ENCODE measurements at places on chromosomes 5 and 9.

DNA sequence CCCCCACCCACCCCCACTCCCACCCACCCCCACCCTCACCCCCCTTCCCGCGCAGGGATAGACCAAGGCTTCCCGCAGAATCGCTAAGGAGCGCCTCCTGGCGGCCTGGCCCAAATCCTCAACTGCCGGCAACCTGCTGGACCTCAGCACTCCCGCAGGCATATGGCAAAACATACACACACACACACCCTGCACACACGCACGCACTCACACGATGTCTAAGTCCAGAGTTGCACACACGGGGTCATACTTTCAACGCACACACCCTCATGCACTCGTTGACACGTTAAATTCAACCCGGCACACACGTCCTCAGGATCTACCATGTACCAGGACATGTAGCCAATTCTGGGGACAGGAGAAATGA, 1.7 kb downstream of the CPLX2 start:
- peak; percentile 40 for DNase-seq

DNA sequence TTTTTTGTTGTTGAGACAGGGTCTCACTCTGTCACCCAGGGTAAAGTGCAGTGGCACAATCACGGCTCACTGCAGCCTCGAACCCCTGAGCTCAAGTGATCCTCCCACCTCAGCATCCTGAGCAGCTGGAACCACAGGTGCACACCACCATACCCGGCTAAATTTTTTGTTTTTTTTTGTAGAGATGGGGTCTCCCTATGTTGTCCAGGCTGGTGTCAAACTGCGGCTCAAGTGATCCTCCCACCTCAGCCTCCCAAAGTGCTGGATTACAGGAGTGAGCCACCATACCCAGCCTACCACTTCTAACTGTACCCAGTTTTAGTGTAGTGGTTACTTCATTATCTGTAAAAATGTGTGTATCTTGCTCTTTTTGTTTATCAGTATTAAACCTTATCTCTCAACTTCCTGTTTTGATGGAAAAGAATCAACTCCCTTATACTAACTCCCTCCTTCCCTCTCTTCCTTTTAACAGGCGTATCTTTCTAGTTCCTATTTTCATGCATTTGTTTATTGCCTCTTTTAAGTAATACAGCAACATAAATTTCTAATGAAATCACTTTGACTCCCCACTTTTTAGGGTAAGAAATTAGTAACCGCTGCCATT, 33.1 kb downstream of the GRAMD2B start:
- no peak for DNase-seq

DNA sequence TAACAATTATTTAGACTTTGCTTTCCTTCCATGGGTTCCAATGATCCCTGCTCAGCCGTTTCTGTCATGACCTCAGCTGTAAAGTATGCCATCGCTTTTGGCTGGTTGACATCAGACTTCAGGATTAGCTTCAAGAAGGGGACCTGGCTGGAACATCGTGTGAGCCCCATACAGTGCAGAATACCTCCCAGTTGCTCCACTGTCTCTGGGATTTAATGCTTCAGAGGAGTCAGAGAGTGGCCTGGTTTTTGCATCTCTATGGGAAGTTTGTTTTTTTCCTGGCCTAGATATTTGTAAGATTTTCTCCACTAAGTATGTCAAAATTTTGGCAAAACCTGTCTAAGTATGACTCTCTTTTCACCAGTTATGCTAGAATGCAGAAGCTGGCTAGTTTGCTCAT, 216.9 kb downstream of the GABBR2 start:
- DNase-seq: no peak

GRCh38 chr9:127349483-127350113, 47.4 kb upstream of the SLC2A8 start:
- DNase-seq: no peak
